Thoracic aorta (tissue), 2 donors: ENCODE measurements at places on chromosomes 5 and 9. TPM values are rescaled to one million over a fixed set of nuclear protein-coding genes. Genes with fewer than 3 reads are reported as not detected.

The HSPB3 gene
- not detected for total RNA-seq

The JMY gene
- total RNA-seq: 15.4 TPM

The CAPSL gene
- not detected for total RNA-seq

The ACOT12 gene
- 2.3 TPM for total RNA-seq

The MARCOL gene
- total RNA-seq: not detected

The WWC1 gene
- not detected for total RNA-seq

The EQTN gene
- not detected for total RNA-seq

The DENND1A gene
- total RNA-seq: 17.8 TPM

The ADAMTS2 gene
- total RNA-seq: 34.4 TPM

The WDR31 gene
- total RNA-seq: 2.4 TPM

The BHMT2 gene
- total RNA-seq: 16.1 TPM

The S1PR3 gene
- 173 TPM for total RNA-seq

The ADGRD2 gene
- total RNA-seq: not detected

The MTMR12 gene
- 23.6 TPM for total RNA-seq

The CCNJL gene
- 3.0 TPM for total RNA-seq
